ENCODE measurements at places on chromosomes 4 and X.

DNA sequence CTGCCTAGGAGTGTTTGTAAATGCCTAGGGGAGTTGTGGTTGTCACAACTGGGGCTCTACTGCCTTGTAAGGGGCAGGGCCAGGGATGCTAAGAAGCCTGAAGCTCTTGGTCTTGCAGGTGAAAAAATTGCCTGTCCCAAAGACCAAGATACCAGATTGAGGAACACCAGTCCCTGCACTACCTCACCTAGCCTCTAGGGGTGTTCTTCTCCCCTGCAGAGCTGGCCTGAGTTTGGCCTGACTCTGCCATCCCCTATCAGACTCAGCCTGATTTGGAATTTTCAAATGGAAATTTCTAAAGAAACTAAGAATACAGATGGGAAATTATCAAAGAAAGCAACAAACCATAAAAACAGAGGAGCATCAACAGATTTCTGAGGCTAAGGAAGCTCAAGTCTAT, 90.4 kb downstream of the ZC4H2 start:
- peak; percentile 23 for DNase-seq

DNA sequence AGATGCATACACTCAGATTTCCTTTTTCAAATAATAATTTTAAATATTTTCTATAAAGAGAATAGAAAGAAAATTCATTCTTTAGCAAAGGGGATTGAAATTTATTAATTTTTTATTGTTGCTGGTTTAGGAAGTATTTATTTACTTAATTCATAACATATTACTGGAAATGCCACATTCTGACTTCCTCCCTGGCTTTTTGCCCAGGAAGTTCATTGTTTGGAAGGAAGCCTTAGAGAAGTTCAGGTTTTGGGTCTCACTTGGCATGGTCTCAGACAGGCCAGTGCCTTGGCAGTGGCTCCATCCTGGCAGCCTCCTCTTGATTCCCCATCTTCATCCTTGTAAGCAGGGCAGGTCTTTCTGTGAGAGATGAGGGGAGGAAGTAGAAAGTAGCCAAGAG, 50.5 kb downstream of the IL15 start:
- DNase-seq, result no peak

DNA sequence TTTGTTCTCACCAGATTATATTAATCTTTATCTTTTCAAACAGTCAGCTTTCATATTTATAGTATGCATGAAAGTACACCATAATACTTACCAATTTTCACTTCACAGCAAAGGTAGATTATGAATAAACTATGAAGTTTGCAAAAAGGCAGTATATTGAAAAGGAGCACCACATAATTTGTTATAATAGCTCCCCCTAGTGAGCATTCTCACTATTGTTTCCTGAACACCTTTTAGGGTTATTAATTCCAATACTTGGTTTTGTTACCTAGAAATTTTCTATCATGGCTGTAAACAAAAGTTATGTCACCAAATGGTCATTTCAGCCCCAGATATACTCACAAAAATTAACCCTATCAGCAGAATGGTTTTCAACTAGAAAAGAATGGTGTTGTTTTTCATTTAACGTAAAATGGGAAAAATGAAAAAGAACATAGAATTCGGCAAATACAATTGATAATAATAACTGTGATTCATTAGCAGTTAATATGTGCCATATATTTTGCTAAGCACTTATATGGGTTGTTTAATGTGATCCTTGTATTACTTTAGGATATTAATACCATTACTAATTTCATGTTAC, 30.2 kb upstream of the NKX6-1 start:
- DNase-seq, result peak; percentile 50

GRCh38 chr4:119672938-119673337, 44.3 kb upstream of the PDE5A start:
- no peak for DNase-seq

DNA sequence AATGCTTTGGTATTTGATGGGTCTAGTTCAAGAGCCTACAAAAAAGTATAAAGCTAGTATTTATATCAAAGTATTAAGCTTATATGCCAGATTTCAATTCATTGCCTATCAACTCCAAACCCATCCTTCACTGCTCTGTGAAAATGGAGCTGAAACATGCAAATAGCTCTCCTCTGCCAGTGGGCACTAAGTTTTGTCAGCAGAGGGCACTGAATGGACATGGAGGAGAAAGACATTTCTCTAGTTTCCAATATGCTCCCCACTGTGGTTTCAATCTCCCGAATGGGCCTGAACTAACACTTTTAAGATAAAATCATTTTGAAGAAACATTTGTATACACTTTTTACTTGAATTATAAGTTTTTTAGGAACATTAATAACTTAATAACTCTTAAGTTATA, 12.4 kb downstream of the PPID start:
- peak; percentile 41 for DNase-seq

GRCh38 chrX:152810403-152810802, 20.2 kb downstream of the CETN2 start:
- no peak for DNase-seq
